ENCODE measurements at places on chromosomes 13 and 19. TPM values are rescaled to one million over a fixed set of nuclear protein-coding genes. Genes with fewer than 3 reads are reported as not detected.

- DNase-seq, result peak; percentile 87
- no peaks in the 10 kb centered on the region for H3K36me3 ChIP-seq
- peak overlapping the region; percentile 73 for H3K27ac ChIP-seq
- H3K27me3 ChIP-seq, result no peaks in the 10 kb centered on the region
Observed at GRCh38 chr19:55080121-55080967, 4.7 kb downstream of the EPS8L1 start.

DNA sequence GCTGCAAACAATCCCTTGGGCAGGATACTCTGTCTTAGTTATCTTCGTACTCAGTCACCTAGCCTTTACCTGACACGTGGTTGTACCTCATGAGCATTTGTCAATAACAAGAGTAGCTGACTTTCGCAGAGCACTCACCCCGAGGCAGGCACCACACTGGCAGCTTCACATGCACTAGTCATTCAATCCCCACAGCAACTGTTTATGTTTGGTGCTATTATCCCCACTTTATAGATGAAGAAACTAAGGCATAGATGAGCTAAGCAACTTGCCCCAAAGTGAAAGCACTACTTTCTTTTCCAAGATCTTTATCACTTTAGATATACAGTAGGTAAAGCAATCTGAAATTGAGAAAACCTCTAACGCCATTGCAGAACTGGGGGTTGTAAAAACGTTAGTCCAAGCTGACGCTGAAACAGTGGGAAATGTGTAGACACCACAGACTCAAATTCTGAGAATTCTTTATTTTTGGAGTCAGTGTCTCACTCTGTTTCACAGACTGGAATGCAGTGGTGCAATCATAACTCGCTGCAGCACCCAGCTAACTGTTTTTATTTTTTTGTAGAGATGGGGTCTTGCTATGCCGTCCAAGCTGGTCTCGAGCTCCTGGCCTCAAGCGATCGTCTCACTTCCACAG is 446.0 kb downstream of the FOXO1 start:
- H3K4me1 ChIP-seq, result no peaks in the 10 kb centered on the region
- no peak for DNase-seq
- no peak overlapping the region for H3K4me3 ChIP-seq
- peak overlapping the region; percentile 35 for H3K27ac ChIP-seq
- no peaks in the 10 kb centered on the region for H3K36me3 ChIP-seq

GRCh38 chr19:48724796-48725753 is 5.5 kb upstream of the MAMSTR start:
- H3K4me3 ChIP-seq, result no peak overlapping the region
- no peaks in the 10 kb centered on the region for H3K27me3 ChIP-seq
- H3K36me3 ChIP-seq, result peaks cover 9% of the 10 kb centered on the region
- peak overlapping the region; percentile 39 for H3K27ac ChIP-seq
- no peaks in the 10 kb centered on the region for H3K4me1 ChIP-seq

GRCh38 chr13:109271061-109271460 is 515.3 kb downstream of the IRS2 start:
- H3K27ac ChIP-seq, result no peak overlapping the region
- no peaks in the 10 kb centered on the region for H3K36me3 ChIP-seq
- H3K27me3 ChIP-seq, result no peaks in the 10 kb centered on the region
- no peak for DNase-seq

DNA sequence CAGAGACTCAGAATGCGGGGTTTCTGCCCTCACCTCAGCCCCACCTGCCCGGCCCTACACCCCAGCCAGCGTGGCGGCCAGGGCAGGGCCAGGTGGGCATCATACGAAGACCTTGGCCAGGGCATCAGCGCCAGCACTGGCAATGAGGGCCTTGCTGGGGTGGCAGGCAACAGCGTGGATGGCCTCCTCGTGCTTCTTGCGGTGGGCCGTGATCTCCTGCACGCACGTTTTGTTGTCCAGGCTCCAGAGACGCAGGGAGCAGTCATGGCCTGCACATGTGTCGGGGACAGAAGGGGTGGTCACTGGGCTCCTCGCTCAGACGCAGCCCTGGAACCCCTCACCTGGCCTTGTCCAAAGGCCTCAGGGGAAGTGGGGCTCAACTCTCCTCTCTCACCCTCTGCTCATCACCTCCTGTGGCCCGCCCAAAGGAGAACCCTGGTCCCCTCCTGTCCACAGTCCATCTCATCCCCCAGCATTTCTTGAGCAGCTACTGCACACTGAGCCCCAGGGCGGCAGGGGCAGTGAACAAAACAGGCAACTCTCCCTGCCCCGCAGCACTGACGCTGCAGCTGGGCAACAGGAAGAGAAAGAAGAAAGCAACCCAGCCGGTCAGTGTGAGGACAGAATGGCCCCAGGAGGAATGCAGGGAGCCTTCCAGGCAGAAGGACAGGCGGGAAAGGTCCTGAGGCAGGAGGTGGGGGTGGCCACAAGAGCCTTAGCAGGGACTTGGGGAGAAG is 3.8 kb upstream of the PRKD2 start:
- no peaks in the 10 kb centered on the region for H3K27me3 ChIP-seq
- no peaks in the 10 kb centered on the region for H3K4me1 ChIP-seq
- H3K4me3 ChIP-seq, result no peak overlapping the region
- DNase-seq, result no peak
- H3K36me3 ChIP-seq, result peaks cover 23% of the 10 kb centered on the region

- H3K27ac ChIP-seq, result no peak overlapping the region
- no peak overlapping the region for H3K4me3 ChIP-seq
- peaks cover 15% of the 10 kb centered on the region for H3K4me1 ChIP-seq
- DNase-seq, result peak; percentile 65
Observed at GRCh38 chr19:11921852-11922495, 2.9 kb upstream of the ZNF700 start.

GRCh38 chr19:38034492-38034860 is 127.5 kb downstream of the SIPA1L3 start:
- no peak overlapping the region for H3K4me3 ChIP-seq
- H3K27ac ChIP-seq, result no peak overlapping the region
- H3K4me1 ChIP-seq, result no peaks in the 10 kb centered on the region
- peaks cover 2% of the 10 kb centered on the region for H3K36me3 ChIP-seq

- H3K4me1 ChIP-seq, result no peaks in the 10 kb centered on the region
- H3K27ac ChIP-seq, result no peak overlapping the region
Observed at GRCh38 chr19:33426621-33427361, 53.3 kb downstream of the CEBPG start.

GRCh38 chr19:17323300-17323963 is 11.2 kb downstream of the ANO8 start:
- H3K4me3 ChIP-seq, result no peak overlapping the region
- no peaks in the 10 kb centered on the region for H3K27me3 ChIP-seq
- no peak for DNase-seq

GRCh38 chr13:30037306-30037705 is 186.9 kb upstream of the UBL3 start:
- H3K36me3 ChIP-seq, result no peaks in the 10 kb centered on the region
- no peak overlapping the region for H3K27ac ChIP-seq
- H3K4me1 ChIP-seq, result no peaks in the 10 kb centered on the region
- H3K27me3 ChIP-seq, result no peaks in the 10 kb centered on the region

DNA sequence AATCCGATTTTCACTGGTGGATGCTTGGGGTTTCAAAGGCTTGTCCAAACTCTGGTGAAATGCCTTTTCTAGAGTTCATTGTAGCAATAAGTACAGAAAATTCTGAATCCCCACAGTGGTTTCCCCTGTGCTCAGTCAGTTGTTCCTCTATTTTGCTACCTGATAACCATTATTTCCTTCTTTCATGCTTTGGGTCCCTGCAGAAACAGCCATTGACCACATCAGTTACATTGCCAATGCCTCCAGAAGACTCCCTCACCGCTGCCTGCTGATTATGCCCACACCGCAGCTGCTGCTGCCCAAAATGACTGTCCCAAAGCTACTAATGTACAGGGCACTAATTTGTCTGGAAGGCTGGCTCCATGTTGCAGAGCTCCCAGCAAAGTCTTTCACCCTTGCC is 517.3 kb downstream of the KLF12 start:
- H3K36me3 ChIP-seq, result no peaks in the 10 kb centered on the region
- H3K27me3 ChIP-seq, result no peaks in the 10 kb centered on the region
- no peak for DNase-seq
- H3K27ac ChIP-seq, result no peak overlapping the region

- no peaks in the 10 kb centered on the region for H3K27me3 ChIP-seq
- no peak overlapping the region for H3K27ac ChIP-seq
- no peaks in the 10 kb centered on the region for H3K36me3 ChIP-seq
- H3K4me1 ChIP-seq, result no peaks in the 10 kb centered on the region
- DNase-seq, result no peak
Observed at GRCh38 chr13:31477961-31478360, 261.4 kb upstream of the RXFP2 start.

DNA sequence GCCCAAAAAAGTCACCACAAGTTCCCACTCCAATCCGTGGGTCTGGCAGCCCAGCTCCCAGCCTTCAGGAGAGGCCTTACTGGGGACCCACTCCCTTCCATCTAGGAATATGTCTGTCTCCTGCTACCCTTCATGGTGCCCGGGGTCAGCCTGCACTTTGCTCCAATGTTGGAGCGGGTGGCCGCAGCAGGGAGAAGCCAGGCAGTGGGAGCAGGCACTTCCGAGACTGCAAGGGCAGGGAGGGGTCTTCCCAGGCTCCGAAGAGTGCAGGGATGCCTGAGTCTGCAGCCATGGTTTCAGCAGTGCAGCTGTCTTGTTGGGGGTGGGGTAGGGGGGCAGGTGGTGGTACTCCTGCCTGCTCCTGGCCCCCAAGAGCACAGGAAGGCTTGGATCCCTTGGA is 1616.2 kb downstream of the SLITRK5 start:
- H3K36me3 ChIP-seq, result no peaks in the 10 kb centered on the region
- no peaks in the 10 kb centered on the region for H3K4me1 ChIP-seq
- no peak overlapping the region for H3K4me3 ChIP-seq
- no peaks in the 10 kb centered on the region for H3K27me3 ChIP-seq

DNA sequence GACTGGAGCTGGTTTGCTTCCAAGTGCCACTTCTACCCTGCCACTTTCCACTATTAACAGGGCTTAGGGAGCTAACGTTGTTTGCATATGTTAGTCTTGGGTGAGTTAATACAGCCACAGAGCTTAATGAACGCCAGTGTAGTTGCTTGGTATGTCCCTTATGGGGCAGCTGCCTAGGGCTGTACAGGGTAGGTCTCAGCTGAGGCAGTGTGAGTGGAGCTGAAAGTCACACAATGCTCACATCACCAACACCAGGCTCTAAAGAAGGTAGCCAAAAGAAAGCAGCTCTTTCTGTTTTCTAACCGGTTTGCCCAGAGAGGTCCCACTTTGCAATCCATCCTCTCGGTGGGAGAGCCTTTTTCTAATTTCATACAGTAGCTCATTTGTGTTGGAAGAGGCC is 186.2 kb downstream of the RGCC start:
- H3K27me3 ChIP-seq, result no peaks in the 10 kb centered on the region
- no peak overlapping the region for H3K4me3 ChIP-seq
- H3K36me3 ChIP-seq, result no peaks in the 10 kb centered on the region
- H3K4me1 ChIP-seq, result peaks cover 34% of the 10 kb centered on the region
- no peak for DNase-seq

DNA sequence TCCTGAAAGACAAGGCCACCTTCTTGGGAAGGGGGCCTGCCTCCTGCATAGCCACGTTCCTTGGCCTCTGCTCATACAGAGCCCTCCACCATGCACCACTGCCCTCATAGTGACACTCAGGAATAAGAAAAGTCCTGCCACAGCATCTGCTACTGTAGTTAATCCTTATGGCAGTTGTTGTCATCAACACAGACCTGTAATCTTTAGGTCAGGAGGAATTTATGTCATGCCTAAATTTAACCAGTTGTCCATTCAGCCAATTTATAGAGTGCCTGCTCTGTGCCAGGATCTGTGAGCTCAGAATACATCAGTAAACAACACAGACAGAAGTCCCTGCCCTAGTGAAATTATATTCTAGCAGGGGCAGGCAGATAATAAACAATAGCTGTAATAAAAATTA is 44.4 kb downstream of the FAM124A start:
- DNase-seq, result no peak
- H3K4me1 ChIP-seq, result no peaks in the 10 kb centered on the region
- H3K4me3 ChIP-seq, result no peak overlapping the region
- H3K27me3 ChIP-seq, result no peaks in the 10 kb centered on the region
- H3K27ac ChIP-seq, result no peak overlapping the region

DNA sequence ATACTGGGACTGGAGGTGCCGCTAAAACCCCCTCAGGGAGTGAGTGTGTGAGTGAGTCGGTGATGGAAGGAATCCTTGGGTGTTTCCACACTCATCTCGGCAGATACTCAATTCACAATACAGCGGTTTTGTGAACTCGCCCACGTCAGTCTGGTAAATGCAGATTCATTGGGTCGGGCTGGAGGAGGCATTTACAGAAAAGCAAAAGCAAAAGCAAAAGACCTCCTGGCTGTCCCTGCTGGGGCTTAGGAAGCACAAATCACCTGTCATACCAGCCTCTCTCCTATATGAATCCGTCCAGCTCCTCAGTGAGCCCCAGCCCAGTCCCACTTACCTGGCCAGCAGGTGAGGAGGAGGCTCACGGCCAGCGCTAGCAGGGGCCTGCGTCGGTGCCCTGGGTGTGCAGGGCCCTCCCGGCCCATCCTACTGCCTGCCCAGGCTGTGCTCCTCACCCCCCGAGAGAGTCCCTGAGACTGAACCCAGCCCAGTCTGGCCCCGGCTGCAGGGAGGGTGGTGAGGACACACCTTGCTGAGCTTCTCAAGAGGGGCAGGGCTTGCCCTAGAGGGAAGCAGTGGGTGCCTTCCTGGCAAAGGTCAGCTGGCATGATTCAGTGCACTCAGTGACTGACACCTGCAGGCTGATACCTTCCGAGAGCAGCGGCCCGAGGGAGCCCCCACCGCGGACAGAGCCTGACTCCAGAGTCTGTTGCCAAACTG is at the start of gene MUC16:
Gene MUC16 (minus strand): TSS at position 475 of the 717 bp plus-strand sequence.
- H3K36me3 ChIP-seq, result no peaks in the 10 kb centered on the region
- no peak for DNase-seq
- no peak within 1 kb of the TSS for H3K4me3 ChIP-seq
- no peak within 1 kb of the TSS for H3K27ac ChIP-seq
- no peaks in the 10 kb centered on the region for H3K4me1 ChIP-seq

DNA sequence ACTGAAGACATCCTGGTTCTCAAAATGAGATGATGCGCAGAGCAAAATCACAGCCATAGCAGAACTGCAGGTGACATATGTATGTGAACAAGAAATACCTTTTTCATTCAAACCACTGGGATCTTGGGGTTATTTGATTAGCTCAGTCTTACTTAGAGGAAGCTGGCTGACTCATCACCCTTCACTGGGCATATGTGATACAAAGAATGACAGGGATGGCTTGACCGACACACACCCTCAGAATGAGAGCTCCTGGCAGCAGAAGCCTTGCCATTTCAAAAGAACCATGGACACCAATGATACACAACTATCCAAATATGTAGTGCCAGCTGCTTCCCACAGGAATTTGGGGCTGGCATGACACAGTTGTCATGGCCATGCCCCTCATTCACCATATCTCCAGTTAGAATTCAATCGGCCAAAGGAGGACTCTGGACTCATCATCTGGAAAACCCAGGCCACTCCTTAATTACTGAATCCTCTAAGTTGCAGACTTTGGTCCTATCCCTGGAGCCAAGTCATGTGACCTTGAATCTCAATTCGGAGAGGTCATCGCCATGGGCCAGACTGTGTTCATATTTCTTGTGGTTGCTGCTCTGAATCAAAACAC is 115.8 kb downstream of the KATNAL1 start:
- no peak overlapping the region for H3K4me3 ChIP-seq
- H3K27ac ChIP-seq, result peak overlapping the region; percentile 73
- no peaks in the 10 kb centered on the region for H3K27me3 ChIP-seq
- H3K36me3 ChIP-seq, result no peaks in the 10 kb centered on the region

CYP2S1 gene
- polyA plus RNA-seq, result 61.9 TPM

TGFBR3L gene
- 0.21 TPM for polyA plus RNA-seq

SSC5D gene
- polyA plus RNA-seq, result not detected

ZNF222 gene
- 1.9 TPM for polyA plus RNA-seq

PPP2R1A gene
- 131 TPM for polyA plus RNA-seq

C19orf38 gene
- polyA plus RNA-seq, result 1.1 TPM

ZNF730 gene
- not detected for polyA plus RNA-seq

TARM1 gene
- polyA plus RNA-seq, result not detected

DYRK1B gene
- polyA plus RNA-seq, result 8.6 TPM

CCDC61 gene
- polyA plus RNA-seq, result 13.3 TPM

FGF21 gene
- polyA plus RNA-seq, result not detected

LILRA2 gene
- polyA plus RNA-seq, result not detected

FFAR2 gene
- 0.95 TPM for polyA plus RNA-seq

ZNF530 gene
- polyA plus RNA-seq, result 3.8 TPM

DACH1 gene
- polyA plus RNA-seq, result 2.2 TPM

Measured in small intestine (tissue), 16 donors.